ENCODE measurements at places on chromosomes 6 and 20.

- DNase-seq = no peak
Observed at GRCh38 chr6:150382171-150382570, 13.4 kb downstream of the IYD start.

GRCh38 chr6:2938632-2939083, 32.7 kb downstream of the SERPINB6 start:
- DNase-seq = no peak

GRCh38 chr6:133769463-133769862, 119.5 kb upstream of the TCF21 start:
- DNase-seq = no peak

GRCh38 chr6:104519566-104519965, 340.2 kb downstream of the HACE1 start:
- no peak for DNase-seq

DNA sequence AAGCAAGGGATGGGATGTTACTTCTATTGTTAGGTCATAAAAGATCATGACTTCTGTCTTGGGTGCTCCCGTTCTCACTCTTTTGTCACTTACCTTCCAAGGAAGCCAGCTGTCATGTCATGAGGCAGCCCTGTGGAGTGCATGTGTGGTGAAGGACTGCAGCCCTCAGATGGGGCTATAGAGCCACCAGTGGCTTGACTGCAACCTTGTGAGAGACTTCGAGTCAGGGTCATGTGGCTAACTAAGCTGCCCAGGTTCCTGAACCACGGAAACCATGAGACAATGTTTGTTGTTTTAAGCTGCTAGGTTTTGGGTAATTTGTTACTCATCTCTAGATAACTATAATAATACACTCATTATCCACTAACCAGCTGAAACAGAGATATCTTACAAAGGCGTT, 477.1 kb downstream of the BTBD3 start:
- DNase-seq = no peak

- DNase-seq = no peak
Observed at GRCh38 chr6:5506597-5506996, 245.3 kb downstream of the FARS2 start.

DNA sequence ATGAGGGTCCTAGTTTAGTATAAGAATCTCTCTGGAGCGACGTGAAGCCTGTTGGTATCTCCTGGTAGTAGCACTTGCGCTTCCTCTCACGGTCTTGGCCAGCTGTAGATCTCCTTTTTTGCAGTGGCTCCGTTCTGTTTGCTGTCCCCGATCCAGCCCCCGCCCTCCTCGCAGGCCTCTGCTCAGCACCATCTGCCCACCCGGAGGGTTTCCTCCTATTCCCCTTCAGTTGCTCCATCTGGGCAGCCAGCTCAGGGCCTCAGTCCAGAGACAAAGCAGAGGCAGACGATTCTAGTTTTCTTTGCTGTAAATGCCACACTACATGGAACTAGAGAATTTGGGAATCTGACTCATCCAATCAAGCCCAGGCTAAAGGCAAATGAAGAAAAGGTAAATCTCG, 126.6 kb downstream of the TIAM2 start:
- no peak for DNase-seq

DNA sequence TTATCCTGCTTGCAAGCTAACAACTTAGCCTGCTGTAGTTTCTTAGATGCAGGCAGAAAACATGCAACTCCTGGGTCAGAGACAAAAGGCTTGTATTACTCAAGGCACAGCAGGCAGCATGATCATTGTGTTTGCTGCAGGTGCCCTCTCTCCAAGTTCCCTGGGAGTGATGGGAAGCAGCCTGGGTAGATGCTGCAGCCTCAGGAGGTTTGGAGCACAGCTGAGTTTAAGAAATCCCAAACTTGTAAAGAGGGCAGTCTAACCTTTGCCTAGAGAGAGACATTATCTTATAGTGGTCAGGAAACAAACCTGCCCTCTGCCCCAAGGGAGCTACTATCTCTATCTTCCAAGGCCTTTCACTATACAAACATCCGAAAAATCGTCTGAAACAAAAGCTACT, 61.1 kb downstream of the PFDN4 start:
- no peak for DNase-seq
